ENCODE measurements at places on chromosomes 1 and 21.

DNA sequence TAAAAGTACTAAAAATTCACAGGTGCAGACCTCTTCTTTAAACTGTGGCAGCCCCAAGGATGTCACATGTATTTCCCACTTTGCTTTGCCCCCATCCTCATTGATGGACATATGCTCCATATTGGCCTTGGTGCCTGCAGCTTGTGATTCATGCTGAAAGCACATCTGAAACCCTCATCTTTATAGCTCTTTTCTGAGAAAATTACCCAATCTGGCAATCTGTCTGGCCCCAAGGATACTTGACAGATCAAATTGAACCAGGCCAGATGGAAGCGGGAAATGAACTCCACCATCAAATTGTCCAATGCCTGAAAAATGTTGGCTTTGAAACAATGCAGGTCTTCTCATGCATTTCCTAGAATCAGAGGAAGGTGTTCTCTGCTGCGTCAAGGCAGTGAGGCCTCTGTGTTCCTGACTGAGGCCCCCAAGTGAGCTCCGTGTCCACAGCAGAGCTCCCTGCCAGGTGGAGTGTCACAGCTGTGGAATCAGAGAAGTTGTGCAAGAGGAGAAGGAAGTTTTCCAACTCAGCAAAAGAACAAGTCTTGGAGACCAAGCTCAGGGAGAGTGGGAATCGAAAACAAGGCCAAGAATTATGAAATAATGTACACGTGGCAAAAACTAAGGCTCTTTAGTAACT lies 323.7 kb downstream of the PLPP3 start:
- DNase-seq = peak; percentile 91

- DNase-seq = peak; percentile 73
These were observed 41.4 kb downstream of the RNF115 start for GRCh38 chr1:145782272-145783099.

DNA sequence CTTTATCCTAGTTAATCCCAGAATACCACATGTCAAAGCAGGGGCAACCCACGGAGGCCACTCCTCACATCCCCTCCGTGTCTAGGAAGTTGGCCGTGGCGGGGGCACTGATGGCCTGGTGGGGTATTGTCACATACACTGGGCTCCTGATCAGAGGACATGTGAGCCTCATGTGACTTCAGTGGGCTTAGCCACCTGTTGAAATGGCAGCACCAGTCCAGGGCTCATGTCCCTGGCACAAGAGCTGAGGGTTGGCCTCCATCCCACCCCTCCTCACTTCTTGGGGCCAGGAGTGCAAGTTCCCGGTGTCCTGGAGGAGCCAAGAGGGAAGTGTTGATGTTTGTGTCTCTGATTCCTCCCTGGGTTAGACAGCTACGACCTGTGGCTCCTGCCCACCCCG lies 313.4 kb downstream of the CAMTA1 start:
- DNase-seq = no peak

- DNase-seq = no peak
These were observed 205.7 kb downstream of the TOMM20 start for GRCh38 chr1:234922987-234923386.

- no peak for DNase-seq
These were observed 5.3 kb downstream of the CLCA2 start for GRCh38 chr1:86429122-86429725.

GRCh38 chr1:245671349-245671748 lies 516.6 kb downstream of the KIF26B start:
- no peak for DNase-seq

GRCh38 chr1:24413350-24414163 lies at the start of gene STPG1:
STPG1 (minus strand) TSS chr1:24413782; CDS start chr1:24401388, 12,394 bp downstream.
- no peak for DNase-seq

- DNase-seq = no peak
These were observed 274.6 kb downstream of the LRRC7 start for GRCh38 chr1:69842326-69842725.

GRCh38 chr1:95323123-95323522 lies 89.1 kb downstream of the RWDD3 start:
- DNase-seq = no peak

DNA sequence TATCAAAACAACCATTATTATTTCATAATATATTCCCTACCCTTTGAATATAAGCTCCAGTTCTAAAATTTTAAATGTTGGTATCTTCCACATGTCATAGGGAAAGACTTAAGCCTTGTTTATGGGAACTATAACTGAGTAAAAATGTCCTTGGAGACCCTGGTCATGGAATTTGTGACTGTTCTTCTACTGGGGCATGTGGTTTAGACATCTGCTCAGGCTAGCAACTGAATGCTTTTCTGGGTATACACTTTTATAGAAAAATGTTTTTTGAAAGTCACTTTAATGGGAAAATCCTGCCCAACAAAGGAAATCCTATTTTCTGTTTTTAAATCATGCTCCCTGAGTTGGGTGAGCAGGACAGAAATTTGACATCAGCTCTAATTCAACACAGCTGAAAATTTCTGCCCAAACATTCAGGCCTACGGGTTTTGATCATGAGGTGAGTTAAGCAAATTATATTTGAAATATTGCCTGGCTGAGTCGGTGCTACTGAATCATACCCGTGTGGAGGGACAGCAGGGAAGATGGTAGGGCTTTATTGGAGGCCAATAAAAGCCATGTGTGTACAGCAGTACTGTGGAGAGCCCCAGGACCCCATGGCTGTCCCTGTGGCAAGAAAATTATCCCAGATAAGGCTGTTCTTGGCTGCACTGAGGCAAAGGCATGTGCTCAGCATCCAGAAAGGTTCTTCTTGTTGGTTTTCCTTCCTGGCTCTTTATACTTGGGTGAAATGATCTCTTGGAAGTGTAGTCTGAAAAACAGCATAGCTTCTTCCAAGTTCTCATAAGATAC lies 391.8 kb downstream of the DISC1 start:
- DNase-seq = no peak

GRCh38 chr1:108816049-108816893 lies 40.6 kb downstream of the AKNAD1 start:
- DNase-seq = peak; percentile 46

DNA sequence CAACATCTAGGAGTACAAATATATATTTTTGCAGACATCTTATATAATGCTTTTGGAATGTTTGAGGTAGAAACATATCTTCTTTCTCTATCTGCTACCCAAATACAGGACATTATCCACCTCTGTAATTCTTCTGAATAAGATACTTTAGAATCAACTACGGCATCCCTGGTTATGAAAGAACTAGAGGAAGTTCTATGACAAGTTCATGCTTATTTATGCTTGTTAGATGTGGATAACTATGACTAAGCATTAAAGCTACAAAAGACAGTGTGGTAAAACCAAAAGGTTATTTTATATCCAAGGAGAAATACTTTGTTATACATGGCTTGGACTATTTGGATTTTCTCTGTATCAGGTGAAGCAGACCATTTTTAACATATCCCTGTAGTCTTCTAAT lies 894.0 kb downstream of the KCNT2 start:
- peak; percentile 5 for DNase-seq

- no peak for DNase-seq
These were observed 616.5 kb upstream of the RGS18 start for GRCh38 chr1:191541758-191542157.

DNA sequence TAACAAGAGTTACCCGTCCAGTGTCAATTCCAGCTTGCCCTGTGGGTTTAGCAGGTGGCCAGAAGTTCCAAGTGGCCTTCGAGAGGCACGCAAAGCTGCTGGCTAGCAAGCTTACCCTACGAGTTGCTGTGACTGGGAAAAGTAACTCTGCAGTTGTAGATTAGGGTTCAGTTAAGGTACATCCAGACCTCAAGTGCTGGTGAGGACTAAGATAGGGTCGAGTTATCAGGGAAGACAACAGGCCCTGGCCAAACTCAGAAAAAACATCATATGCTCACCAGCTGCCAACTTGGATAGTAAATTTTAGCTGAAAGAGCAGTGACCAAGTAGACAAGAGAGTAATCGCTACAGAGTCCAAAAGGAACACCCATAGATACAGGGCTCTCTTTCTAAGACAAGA lies 27.7 kb upstream of the LRRC7 start:
- no peak for DNase-seq

- no peak for DNase-seq
These were observed 28.0 kb downstream of the TMEM51 start for GRCh38 chr1:15181564-15181963.

DNA sequence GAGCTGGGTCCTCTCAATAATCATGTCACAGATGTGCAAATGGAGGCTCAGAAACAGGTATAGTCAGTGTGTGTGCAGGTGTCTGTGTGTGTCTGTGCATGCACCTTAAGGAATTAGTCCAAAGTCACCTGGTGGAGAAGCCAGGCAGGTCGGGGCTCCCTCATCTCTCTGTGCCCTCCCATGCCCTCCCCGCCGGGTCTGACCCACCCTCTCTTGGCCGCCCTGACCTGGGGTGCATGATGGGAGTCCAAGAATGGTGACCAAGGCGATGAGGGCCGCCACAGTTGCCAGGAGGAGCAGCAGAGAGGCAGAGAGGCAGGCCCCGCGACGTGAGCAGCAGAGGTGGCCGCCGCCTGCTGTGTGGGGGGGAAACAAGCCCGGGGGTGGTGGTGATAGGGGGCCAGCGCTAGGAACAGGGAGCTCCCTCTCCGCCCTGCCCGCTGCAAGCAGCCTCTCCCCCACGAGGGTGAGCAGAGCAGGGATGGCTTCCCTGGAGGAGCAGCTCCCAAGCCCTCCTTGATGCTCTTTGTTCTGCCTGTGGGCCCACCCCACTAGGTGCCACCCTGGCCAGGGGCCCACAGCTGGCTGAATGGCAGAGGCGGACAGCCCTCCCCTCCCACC lies 3.9 kb downstream of the LDLRAD1 start:
- no peak for DNase-seq

DNA sequence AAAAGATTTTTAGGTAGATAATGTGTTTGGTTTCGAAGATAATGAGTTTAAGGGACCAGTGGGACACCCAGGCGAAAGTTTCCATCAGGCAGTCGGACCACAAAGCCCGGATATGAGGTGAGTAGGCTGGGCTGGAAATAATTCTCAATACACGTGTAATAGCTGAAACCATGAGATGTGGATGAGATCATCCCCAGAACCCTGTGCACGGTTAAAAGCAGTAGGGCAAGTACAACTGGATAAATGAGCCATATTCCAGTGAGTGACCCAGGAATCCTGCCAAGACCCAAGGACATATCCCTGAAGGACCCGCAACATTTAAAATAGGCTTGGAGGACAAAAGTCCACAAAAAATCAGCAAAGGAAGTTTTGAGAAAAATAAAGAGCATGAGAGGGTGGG lies 21.5 kb upstream of the NHLH2 start:
- DNase-seq = no peak

GRCh38 chr1:201517631-201518030 lies 10.7 kb upstream of the CSRP1 start:
- DNase-seq = no peak

DNA sequence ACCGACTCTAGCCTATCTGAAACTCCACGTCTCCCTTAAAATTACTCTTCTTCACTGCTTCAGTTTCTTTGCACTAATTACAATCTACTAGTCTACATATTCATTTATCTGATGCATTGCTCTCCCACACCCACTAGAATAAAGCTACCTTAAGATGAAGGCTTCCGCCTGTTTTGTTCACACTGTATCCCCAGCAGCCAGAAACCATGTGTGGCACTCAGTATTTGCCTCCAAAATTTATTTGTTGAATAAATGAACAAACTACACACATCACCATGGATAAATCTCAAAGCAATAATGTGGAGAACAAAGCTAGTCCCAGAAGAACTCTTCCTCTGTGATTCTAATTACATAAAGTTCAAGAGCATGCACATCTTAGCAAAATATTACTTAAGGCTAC lies 95.7 kb downstream of the DSCAM start:
- no peak for DNase-seq

- DNase-seq = no peak
These were observed 197.3 kb upstream of the SGIP1 start for GRCh38 chr1:66336641-66336990.

DNA sequence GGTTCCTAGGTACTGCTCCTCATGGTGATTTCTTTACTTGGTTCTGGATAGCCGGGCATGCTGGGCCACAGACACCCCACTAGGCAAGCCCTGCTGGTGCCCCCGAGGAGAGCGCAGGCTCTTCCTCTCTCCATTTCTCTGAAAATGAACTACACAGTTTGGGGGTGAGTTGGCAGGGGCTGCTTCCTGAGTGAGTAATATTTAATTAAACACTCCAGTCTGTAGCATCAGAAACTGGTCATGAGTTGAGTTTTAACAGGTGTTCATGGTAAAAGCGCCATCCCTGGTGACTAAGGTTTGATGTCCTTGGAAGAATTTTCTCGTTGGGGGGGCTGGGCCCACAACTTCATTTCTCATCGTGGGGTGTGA lies 1.7 kb downstream of the SPSB1 start:
- no peak for DNase-seq

DNA sequence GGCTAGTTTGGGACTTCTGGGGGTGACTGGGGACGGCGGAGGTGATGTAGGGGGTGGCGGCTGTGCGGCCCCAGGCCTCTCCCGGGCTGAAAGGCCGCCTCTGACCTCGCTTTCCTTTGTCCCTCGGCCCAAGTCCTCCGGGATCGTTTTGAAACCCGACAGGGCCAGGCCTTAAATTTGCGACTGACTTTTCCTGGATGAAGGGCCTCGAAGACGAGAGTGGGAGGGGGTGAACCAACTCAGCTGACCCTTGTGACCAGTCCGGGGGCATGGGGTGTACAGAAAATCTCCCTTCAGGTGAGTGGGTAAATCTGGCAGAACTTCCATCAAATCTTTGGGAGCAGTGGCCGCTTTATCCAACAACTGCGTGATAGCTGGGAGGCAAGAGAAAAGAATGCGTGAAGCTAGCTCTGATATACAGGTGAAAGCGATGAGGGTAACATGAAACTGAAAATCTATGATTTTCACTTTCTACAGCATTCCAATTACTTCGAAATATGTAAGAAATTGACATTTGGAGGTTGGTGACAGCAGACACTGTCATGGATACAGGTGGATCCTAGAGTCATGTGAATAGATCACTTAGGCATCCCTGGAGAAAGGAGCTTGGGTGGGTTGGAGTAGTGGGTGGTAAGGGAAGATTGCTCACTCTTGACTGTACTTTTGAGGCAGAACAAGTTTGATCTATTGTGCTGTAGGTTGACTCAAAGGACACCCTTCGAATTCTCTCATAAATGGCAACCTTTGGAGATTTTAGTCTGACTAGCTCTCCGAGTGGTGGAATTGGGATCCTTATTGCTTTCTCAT lies 885 bp downstream of the AHCYL1 start:
- no peak for DNase-seq

GRCh38 chr1:195097316-195097715 lies 1510.9 kb downstream of the KCNT2 start:
- no peak for DNase-seq

DNA sequence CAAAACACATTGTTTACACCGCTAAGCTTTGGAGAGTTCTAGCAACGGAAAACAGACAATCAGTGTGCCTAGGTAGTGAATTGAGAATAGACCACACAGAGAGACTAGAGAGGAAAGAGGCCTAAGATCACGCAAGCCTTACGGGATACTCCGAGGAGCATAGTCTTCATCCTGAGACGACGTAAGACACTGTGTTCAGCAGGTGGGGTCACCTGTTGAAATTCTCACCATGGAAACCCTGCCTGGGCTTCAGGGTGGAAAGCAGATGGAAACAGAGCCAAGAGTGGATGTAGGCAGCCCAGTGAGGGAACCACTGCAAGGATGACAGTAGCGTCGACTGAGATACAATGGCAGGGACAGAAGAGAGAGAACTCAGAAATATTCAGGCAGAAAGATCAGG lies 40.2 kb downstream of the COA6 start:
- DNase-seq = no peak

GRCh38 chr1:40618108-40618507 lies 47.4 kb downstream of the RIMS3 start:
- no peak for DNase-seq

GRCh38 chr1:50422946-50423669 lies at the start of gene DMRTA2:
DMRTA2 (minus strand) TSS chr1:50423443; CDS start chr1:50421536, 1,907 bp downstream.
- DNase-seq = no peak

- DNase-seq = peak; percentile 72
These were observed 92.6 kb downstream of the HHIPL2 start for GRCh38 chr1:222455188-222455879.

- no peak for DNase-seq
These were observed 9.6 kb downstream of the SLC37A1 start for GRCh38 chr21:42523211-42523610.

Data from AG09309 (cell line).